ENCODE measurements at places on chromosomes 4 and X.

DNA sequence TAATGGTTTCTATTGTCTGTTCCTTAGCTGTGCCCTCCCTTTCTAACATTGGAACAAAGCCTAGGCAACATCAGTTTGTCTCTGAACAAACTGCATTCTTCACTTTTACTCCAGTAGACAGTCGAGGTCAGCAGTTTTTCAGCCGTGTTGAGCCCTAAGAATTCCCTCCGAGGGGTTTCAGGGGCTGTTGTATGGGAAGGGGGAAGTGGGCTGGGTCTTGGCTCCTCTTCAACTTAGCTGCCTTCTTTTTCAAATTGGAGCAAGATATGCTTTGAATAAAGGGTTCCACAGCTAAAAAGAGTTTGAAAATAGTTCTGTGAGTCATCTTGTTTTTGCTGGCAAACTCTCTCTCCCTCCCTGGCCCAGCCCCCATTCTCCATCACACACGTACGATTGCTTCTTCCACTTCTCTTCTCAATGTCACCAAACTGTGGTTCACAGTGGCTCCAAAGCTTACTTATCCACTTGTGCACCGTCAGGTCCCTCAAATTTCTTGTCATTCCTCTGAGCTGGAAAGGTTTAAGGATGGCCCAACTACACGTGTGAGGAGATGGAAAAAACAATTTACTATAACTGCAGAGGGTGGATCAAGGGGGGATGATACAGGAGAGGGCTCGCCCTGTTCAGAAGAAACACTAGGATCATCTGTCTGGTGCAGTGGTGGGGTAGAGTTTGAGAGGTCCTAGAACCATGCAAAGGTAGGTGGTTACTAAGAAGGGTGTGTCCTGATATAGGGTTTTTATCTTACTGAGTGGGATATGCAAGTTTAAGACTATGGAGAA, 9.2 kb upstream of the MAML3 start:
- DNase-seq = no peak

GRCh38 chr4:158243071-158243470, 32.8 kb downstream of the TMEM144 start:
- DNase-seq = no peak

DNA sequence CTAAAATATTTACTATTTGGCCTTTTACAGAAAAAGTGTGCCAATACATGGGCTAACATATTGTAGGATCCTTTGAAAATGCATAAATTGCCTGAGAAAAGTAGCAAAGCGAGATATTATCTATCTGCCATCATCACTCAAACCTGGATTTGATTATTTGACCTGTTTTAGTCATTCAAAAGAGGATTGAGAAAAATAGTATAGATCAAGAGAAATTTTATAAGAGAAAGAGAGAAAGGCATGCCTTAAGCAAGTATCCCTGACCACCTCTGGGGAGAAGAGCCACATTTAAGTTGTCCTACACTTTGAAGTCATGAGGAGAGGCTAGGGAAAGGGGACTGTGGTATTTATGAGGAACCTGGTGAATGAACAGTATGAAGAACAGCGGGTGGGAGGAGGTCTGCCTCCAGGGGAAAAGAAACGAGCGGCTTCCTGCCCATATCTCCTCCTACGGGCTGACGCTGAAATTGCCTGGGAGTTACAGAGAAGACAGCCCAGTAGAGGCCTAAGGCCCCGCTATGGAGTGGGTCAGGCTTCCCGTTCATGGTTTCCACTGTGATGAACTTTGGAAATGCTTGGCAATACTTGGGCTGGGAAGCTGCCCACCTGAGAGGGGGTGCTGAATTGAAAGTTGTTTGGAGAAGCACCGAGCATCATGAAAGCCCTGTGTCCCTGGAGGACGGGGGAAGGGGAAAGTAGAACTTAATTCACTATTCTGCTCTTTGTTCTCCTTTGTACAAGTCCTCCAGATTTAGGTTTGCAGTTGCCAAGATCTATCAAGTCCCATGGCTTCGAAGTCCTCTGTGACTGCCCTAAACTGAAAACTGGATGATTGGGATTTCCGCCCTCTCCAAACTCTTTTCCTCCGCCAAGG, 106.9 kb upstream of the ACSL4 start:
- DNase-seq = no peak

DNA sequence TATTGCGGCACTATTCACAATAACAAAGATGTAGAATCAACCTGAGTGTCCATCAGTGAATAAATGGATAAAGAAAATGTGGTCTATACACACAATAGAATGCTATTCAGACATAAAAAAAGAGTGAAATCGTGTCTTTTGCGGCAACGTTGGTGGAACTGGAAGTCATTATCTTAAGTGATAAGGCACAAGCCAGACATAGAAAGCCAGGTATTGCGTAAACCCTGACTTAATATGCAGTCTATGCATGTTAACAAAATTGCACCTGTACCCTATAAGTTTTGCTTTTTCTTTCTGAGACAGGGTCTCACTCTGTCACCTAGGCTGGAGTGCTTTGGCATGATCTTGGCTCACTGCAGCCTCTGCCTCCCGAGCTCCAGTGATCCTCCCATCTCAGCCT, 28.6 kb downstream of the KIAA0232 start:
- no peak for DNase-seq

DNA sequence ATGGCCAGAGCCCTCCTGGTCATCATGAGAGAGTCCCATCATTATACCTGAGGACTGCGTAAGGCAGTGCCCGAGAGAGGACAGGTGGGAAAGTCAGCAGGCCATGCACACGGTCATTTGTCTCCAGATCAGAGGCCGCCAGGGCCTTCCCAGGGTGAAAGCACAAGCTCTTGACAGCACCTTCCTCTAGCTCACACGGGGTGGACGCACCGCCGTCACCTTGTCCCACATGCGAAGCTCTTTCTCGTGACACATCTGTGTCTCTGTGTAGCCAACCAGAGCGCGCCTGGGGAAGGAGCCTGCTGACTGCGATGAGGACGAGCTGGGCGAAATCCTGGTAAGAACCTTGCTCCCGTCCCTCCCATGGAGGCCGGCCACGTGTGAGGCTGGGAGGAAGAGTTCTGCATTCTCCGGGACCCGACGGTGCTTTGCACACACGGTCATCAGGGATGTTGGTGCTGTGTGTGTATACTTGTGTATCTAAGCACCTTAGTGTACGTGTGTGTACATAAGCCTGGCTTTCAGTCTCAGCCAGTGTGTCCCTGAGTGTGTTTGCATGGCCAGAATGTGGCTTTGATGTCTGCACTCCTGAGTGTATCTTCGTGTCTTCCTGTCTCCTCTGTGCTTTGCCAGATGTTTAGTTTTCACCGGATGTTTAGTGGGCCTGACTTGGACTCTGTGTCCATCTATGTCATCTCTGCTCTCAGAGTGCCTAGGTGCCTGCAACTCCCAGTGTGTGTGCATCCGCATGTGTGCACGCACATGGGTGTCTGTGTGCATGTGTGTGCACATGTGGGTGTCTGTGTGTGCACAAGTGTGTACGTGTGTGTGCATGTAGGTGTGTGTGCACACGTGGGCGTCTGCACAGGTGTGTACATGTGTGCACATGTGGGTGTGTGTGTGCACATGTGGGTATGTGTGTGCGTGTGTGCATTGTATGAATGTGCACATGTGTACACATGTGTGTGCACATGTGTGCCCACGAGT, 15.1 kb downstream of the ATP5ME start:
- no peak for DNase-seq

- DNase-seq = no peak
Observed at GRCh38 chr4:128590773-128591172, 218.7 kb upstream of the JADE1 start.
